MCF 10A (cell line): ENCODE measurements at places on chromosomes 13 and 19. TPM values are rescaled to one million over a fixed set of nuclear protein-coding genes. Genes with fewer than 3 reads are reported as not detected.

Gene THSD8
- total RNA-seq: 6.9 and 14.5 TPM in 2 replicates

GRCh38 chr19:35569281-35569781 is 5.9 kb upstream of the ATP4A start:
- no peak for DNase-seq

GRCh38 chr13:25660996-25661395 is 289.2 kb downstream of the ATP8A2 start:
- DNase-seq: no peak

GRCh38 chr19:30877661-30878113 is 471.5 kb downstream of the TSHZ3 start:
- DNase-seq: no peak

GRCh38 chr13:43266936-43267615 is 243.7 kb downstream of the DNAJC15 start:
- DNase-seq: no peak

- DNase-seq: no peak
Measured at GRCh38 chr19:10294368-10294697, 4.6 kb downstream of the ICAM5 start.

GRCh38 chr13:111339366-111340143 is 19.1 kb downstream of the TEX29 start:
- DNase-seq: no peak

DNA sequence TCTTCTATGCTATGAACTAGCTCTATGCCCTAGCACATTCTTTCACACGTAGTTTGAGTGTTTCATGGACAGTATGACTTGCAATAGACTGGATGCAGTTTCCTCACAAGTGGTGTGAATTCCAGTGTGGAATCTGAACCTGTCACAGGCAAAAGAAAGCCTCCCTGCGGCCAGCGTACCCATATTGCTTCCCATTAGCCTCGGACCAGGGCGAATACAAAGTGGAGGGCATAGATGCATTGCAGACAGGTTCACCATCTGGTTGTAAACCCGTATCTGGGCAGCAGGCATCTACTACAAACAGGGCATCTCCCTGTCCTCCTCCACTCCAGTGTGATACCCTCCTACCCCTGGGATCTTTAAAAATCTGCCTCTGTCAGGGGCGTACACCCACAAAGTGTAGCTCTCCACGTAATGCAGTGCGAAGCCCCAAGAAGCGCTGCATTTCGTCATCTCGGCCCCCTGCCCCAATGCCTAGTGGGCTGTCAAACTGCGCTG is 1.4 kb upstream of the CIC start:
- DNase-seq: no peak
